ENCODE measurements at places on chromosomes 1 and 21.

- DNase-seq = no peak
Observed at GRCh38 chr1:96722161-96722922, 758 bp downstream of the PTBP2 start.

GRCh38 chr1:98133131-98133530 lies 212.3 kb upstream of the DPYD start:
- DNase-seq = no peak

DNA sequence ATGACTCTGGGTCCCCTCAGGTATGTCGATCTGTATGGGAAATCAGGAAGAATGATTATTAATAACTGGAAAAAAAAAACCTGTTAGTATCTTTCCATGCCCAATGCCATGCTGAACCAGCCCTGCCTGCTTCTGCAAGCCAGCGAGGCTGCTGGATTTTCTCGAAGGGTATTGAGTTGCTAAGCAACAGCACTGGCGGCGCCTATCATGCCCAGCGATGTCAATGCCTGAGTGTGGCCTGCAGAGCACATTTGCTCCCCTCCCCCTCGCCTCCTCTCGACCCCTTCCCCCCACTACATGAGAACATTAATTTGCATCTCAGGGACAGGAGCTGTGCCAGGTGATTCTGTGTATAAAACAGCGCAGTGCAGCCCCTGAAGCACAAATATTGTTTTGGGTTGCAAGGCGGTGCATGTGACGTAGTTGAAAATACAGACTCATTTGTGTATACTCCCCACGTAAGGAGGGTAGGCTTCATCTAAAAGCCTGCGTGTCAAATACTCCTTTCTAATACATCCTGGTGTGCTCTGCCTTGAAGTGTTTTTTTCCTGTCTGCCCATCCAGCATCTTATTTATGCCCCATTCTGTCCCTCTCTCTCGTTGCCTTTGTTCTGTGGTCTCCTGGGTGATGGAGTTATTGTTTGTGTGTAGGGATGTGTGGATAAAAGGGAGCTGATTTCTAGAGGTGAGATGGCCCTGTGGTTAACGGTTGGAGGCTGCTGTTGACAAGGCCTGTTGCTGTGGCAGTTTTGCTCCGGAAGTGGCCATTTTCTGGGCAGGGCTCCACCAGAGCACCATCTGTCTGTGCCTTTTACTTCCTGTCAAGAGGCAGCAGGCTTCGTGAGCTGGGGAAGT lies 32.7 kb upstream of the ATP5PO start:
- DNase-seq = no peak

DNA sequence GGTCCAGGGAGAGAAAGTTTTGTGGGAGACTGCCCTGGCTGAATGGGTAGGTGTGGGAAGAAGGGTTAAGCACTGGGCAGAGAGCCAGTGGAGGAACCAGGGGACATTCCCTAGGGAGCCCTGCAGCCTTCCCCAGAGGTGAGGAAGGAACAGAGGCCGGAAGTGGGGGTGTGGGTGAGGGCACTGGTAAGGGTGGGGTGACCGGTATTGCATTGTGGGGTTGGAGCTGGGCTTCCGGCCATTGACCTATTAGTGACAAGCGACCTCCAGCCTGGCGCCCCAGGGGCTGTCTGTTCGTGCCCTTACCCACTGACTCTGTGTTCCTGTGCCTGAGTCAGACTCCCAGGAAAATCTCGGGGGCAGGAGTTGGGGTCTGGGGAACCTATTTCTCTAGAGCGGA lies 3.5 kb upstream of the TSPAN1 start:
- no peak for DNase-seq

DNA sequence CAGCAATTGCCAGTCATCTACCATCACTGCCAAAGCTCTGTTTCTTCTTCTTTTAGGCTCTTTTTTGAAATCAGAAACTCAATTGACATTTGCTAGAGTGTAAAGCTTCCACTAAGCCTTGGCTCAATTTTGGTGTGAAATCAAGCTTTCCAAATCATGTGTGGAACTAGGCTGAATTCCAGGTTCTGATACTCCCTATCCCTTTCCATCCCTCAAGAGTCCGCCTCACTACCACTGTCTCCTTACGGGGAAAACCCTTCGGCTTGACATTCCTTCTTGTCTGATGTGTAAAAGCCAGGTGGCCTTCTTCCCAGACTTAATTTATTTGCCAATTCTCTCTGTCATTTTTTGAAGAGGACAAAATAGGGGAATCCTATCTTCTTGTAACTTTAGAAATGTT lies 47.2 kb upstream of the PRMT6 start:
- DNase-seq = no peak

GRCh38 chr21:46206163-46207005 lies 22.1 kb upstream of the SPATC1L start:
- no peak for DNase-seq

- no peak for DNase-seq
Observed at GRCh38 chr21:28136656-28137255, 855.9 kb downstream of the LTN1 start.

GRCh38 chr1:2373551-2374251 lies 17.7 kb downstream of the MORN1 start:
- DNase-seq = no peak

DNA sequence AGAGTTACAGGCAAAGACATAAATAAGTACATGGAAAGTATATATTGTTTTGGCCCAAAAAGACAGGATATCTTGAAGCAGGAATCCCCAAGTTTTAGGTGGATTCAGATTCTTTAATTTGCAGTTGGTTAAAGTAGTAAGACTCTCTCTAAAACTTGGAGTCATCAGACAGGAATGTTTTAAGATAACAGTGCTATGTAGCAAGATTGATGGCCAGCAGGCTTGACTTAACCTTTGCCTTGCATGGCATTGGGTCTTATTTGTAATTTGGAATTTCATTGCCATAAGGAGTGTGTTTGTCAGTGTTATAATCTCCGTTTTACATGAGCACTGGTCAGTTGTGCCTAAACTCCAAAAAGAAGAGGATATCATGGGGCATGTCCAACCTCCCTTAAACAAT lies 727.6 kb upstream of the CHRM3 start:
- DNase-seq = no peak

DNA sequence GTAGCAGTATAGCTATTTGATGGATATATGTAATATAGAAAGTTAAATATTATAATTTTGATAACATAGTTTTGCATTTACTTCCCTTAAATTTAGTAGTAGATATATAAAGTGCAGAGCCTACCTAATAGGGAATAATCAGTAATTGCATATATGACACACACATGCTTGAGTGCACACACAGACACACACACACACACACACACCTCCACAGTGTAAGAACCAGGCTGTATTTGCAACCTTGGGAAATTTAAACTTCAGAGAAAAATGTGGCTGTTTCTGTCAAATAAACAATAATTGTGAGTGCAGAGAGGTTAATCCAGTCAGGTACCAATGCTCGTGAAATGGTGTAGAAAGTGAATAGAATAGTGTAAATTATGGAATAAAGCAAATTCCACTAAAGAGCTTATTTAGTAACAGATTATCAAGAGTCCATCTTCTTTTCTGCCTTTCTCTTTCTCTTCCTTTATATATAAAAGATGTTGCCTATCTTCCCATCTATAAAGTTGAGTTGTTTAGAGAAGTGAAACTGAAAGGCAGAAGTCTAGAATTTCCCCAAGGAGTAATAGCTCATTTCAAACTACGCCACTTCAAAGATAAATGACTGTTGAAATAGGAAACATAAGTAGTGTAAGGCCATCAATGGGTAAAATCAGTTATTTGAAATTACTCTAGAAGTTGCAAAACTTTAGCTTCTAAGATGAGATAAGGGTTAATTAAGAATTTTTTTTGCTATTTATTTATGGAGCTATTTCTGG lies 273.7 kb downstream of the SRGAP2C start:
- DNase-seq = no peak

DNA sequence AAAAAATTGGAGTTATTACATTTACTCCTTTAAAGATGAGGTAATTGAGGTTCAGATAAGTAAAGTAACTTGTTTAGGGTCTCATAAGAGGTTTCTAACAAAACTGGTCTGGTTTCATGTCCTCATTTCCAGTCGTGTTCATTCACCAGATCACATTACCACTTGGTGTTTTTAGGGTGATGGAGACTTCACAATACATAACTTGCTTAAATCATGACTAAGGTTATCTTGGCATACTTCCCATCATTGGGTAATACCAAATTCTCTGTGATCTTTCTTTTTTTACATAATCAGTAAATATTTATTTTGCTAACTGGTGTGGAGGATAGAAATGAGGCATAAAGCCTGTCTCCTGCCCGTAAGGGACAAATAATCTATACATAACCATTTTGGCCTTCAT lies 31.6 kb upstream of the RPTN start:
- no peak for DNase-seq

DNA sequence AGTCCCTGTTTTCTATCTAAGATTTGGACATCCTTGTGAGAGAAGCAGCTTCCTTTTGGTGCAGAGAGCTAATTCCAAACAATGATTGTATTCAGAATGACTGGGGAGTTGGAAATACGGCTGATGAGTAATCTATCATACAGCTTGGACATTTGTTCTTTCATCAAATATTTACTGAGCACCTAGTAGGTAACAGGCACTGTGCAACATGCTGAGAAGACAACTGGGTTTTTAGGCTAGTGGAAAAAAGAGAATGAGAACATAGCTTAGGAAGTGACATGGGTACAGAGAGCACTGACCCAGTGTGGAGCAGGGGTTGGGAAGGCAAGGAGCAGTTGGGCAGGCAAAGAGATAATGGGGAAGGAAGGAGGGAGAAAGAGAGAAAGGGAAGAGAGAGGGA lies 87.5 kb downstream of the TBX19 start:
- no peak for DNase-seq

GRCh38 chr1:244652623-244653438 lies at the start of gene DESI2:
DESI2 (plus strand) TSS chr1:244653126; CDS start chr1:244653314, 188 bp downstream.
- peak; percentile 99 for DNase-seq

DNA sequence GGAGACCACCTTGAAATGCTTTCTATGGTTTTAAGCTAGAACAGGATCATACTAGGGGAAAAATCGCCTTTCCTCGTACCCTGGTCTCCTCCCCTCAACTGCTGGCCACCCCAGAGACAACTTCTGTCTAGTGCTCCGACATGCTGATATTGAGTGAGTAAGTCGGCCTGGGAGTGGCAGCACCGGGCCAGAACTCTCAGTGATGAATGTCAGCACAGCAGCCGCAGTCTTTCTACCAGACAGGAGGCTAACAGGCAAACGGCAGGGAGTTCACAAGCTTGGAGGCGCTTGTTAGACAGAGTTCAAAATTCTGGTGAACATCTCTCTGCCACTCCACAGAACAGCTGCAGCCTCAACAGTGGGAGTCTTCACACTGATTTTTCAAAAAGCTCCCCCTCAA lies 716.9 kb downstream of the ADGRL2 start:
- DNase-seq = no peak

GRCh38 chr21:45639206-45640000 lies 4.1 kb upstream of the PCBP3 start:
- DNase-seq = peak; percentile 93

GRCh38 chr1:183227422-183228346 lies 41.6 kb downstream of the LAMC2 start:
- DNase-seq = no peak

GRCh38 chr1:112693821-112694220 lies 13.1 kb downstream of the RHOC start:
- no peak for DNase-seq

All from vagina (tissue), 2 donors.